Amniotic stem cell (primary cell): ENCODE measurements at places on chromosomes 12 and 14.

GRCh38 chr12:122840580-122841513 is 5.6 kb downstream of the HIP1R start:
- no peak for DNase-seq

GRCh38 chr12:2649201-2650030 is 145.4 kb upstream of the FKBP4 start:
- DNase-seq, result no peak

GRCh38 chr14:100386846-100387245 is 63.7 kb downstream of the SLC25A47 start:
- DNase-seq, result no peak

DNA sequence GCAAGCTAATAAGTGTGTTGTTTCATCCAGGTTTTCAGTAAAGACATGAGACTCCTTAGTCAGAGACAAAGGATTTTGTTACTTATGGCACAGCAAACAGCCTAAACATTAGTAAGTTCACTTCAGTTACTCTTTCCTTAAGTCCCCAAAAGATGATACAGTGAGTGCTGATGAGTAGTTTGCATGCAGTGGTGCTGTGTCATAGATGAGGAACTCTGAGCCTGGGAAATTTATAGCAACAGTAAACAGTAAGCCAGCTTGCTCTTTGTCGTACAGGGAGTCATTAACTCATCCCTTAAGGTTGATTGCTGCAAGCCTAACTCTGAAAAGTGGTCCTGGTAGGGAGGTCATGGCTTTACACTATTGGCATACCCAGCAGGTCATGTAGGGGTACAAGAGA is 208.6 kb upstream of the OR4E1 start:
- DNase-seq, result no peak

- DNase-seq, result peak; percentile 4
Observed at GRCh38 chr12:47870175-47870781, 34.5 kb downstream of the VDR start.

GRCh38 chr12:85394809-85395208 is 114.8 kb downstream of the ALX1 start:
- DNase-seq, result no peak

DNA sequence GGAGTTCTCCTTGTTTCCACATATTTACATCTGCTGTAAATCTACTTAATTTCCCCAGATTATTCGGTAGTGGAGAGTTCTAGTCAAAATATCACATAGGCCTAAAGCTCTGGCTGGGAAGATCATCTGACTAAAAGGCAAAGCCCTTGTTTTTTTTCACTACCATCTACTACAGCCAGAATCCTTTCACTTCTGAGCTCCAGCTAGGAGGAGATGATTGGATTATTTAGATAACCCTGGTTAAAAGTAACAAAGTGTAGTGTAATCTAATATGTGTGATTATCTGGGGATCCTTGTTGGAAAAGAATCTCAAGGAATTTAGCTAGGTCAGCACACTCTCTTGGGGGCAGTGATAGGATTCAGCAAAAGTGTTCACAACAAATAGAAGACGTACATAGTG is 125.4 kb downstream of the DYRK2 start:
- DNase-seq, result no peak

DNA sequence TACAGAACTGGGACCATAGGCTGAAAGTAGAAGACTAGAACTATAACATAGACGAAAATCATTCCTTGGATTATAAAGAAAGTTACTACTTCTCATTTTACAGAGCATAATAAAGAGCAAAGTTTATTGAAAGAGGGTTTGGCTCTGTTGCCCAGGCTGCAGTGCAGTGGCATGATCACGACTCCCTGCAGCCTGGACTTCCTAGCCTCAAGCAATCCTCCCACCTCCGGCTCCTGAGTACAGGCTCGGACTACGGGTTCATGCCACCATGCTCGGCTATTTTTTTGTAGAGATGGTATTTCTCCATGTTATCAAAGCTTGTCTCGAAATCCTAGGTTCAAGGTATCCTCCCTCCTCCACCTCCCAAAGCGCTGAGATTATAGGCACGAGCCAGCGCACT is 190.1 kb upstream of the FOXG1 start:
- DNase-seq, result no peak

GRCh38 chr12:125160281-125160955 is 95.2 kb downstream of the AACS start:
- no peak for DNase-seq

DNA sequence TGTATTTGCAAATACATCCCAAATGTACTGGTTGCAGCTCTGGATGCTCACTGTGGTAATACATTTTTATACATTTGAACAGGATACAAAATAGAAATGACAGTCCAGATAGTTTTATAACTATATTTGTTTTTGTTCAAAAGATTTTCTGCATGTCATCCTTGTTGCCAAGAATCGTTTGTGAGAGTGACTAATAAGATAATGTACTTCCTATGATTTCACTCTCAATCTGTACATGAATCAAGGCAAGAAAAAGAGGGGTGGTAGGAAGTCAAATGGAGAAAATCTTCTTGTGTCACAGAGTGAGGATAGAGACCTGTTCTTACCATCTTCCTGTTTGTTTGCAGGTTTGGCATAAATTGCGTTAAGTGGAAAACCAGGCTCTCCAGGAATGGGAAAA is 13.9 kb downstream of the ARPC3 start:
- no peak for DNase-seq

GRCh38 chr12:121189619-121190155 is 20.2 kb upstream of the P2RX4 start:
- DNase-seq, result no peak

DNA sequence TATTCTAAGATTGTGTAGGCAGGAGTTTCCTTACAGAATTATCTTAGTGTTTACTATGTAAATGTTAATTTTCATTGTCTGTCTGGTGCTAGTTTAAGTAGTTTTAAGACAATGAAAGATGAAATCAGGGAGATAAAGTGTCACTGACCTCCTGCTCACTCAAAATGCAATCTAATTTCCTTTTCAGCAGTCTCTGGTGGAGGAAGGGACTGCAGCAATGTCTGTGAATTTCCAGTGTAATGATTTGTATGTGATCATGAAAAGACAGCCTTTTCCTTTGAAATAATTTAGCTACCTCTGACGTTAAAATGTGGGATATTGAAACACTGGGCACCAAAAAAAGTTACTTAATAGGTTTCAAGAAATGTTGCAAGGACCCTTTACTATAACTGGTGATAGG is 779.7 kb upstream of the FLRT2 start:
- no peak for DNase-seq

DNA sequence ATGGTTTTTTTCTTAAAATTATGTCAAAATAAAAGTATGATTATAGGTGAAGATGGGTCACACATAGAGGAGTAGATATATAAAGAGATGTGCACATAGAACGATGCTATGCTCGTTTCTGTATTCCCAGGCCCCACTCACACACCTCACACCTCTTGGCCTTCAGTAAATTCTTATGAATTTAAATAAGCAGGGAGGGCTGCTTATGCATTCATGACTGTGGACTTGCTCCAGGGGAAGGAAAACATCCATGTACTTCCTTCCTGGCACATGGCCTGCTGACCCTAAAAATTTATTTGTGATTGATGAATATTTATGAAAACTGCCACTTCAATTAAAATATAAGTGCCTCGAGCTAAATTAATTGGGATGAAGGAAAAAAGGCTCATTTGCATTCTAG is 1306.7 kb upstream of the TMEM132C start:
- DNase-seq, result no peak

DNA sequence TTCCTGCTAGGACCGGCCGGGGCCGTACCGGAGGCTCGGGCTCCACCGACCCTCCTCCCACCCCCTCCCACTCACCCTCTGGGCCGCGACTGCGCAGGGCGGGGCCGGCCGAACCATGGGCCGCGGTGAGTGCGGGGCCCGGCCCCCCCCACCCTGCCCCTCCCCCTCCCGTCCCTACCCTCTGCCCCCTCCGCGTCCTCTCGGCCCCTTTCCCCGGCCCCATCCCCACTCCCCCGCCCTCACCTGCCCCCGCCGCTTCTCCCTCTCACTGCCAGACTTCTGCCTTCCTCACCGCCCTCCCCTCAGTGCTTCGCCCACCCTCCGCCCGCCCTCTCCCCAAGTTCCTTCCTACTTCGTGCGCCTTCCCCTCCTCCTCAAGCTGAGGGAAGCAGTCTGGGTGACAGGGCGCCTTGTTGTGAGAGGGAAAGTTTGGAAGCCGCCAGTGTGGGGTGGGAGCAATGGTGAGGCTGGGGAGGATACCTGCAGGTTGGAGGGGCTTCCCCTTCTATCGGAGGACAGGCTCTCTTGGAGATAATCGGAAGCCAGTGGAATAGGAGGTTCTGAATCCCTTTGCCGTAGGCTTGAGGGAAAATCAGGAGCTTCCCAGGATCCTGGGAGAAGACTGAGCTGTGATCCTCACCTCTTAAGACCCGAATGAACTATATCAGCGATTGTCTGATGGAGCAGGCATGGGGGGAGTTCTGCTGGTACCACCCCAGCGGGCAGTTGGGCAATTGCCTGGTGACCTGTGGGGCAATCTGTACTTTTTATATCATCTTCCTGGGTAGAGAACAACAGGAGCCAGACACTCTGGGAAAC is 472 bp downstream of the MBD6 start:
- DNase-seq, result peak; percentile 30

GRCh38 chr12:71124835-71125460 is 32.9 kb downstream of the TSPAN8 start:
- DNase-seq, result no peak

- DNase-seq, result no peak
Observed at GRCh38 chr12:27498761-27499160, 25.2 kb upstream of the PPFIBP1 start.

DNA sequence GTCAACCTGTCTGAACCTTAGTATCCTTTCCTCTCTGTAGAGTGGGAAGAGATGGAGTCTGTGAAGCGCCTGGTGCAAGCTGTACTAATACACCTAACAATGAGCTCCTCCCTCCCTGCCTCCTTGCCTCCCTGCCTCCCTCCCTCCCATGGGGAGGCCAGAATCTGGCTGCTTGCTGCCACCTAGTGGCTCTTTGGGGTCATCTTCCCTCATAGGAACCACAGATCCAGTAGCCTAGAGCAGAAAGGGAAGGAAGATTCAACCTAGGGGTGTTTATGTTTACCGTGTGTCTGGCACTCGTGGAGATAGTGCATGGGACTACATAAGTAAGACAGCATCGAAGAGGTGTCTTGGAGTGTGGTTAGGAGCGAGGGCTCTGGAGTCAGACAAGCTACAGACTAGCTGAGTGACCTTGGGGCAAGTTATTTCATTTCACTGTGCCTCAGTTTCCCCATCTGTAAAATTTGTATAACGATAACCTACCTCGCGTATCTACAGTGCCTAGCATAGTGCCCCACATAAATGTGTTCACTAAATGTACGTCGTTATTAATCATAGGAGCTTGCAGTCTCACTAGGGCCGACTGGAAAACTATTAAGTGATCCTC is 35.5 kb upstream of the TSPAN9 start:
- peak; percentile 0 for DNase-seq

DNA sequence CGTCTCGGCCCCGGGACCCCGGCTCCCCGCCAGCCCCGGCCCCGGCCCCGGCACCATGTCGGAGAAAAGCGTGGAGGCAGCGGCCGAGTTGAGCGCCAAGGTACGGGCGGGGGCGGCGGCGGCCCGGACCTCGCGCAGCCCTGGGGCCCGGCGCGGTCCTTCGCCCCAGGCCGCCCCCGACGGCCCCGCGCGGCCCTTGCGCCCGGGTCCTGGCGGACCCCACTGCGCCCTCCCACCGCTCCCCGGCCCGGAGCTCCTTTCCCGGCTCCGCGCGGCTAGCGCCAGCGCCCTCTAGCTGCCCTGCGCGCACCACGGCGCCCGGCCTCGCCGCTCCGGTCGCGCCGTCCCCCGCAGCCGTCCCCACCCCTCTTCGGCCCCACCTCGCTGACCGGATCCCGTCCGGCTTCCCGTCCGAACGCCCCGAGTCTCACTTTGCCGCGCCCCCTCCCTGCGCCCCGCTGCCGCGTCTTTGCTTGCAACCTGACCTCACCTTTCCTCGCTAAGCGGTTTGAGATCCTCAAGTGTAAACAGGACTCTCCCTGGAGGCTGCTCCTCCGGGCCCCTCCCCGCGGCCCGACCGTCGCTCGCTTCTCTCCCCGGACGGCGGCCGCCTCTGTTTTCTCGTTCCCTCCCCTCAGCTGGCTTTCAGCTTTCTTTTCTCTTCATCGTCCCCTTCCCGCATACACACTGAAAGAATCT is 637 bp downstream of the PTMS start:
- DNase-seq, result peak; percentile 26

DNA sequence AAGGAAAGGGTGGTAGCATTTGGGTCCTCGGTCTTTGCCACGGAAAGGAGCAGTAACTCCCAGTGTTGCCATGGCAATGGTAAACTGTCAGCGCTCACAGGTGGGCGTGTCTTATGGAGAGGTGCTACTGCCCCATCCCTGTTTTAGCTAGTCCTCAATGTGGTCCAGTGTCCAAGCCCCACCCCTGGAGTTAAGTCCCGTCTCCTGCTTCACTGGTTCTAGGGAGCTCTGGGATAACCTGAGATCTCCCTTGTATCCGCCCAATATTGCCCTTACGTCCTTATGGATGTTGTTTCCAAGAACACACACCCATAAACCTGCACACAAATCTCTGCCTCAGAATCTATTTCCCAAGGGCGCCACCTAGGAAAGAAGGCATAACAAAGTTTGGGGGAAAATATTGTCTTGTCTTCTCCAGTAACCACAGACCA is 64.2 kb downstream of the SPRING1 start:
- DNase-seq, result no peak

- no peak for DNase-seq
Observed at GRCh38 chr14:91092073-91092472, 21.8 kb upstream of the DGLUCY start.

DNA sequence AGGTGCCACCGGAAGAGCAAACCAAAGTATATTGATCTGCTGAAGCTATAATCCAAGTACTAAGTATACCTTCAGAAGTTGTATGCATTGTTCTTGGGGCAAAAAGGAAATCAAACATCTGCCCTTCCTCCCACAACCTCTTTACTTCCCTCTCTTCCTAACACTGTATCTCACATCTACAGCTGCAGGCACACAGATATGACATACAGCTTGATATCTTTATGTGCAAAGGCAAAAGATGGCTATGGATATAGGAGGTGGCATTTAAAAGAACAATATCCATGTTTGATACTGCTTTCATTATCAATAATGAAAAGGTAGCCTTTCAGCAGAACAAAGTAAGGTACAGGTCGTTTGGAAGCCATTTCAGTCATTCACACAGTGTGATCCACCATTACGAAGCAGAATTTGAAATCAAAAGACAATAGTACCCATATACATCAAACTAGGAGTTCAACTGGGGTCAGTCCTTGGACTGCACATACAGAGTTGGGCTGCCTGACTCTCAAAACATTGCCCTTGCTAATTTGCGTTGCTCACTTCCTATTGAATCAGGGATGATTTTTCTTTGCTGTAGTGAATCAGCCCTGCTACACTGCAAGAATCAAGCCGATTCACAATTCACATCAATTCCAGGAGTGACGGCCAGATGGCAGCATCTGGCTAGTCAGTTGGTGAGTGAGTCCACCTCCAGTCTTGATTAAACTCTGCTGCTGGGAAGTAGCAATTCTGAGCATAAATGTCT is 8.9 kb downstream of the ANG start:
- peak; percentile 42 for DNase-seq

- DNase-seq, result no peak
Observed at GRCh38 chr12:24427776-24428175, 478.3 kb upstream of the SOX5 start.

DNA sequence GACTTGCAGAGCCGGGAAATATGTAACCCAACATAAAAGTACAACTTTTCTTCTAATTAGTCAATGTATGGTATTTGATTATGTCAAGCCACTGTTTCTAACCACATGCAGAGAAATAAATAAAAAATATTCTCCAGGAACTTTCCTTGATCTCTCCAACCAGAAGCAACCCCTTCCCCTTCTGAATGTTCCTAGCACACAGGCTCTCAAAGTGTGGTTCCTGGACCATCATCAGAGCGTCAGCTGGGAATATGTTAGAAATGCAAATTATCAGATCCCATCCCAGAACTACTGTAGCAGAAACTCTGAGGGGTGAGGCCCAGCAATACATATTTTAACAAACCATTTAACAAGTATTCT is 21.0 kb upstream of the ITPR2 start:
- DNase-seq, result no peak
